Activated CD8-positive, alpha-beta memory T cell treated with anti-CD3 and anti-CD28 coated beads for 48 hours (primary cell): ENCODE measurements at places on chromosomes 11 and 22.
A peak's percentile ranks its signal among the peaks of the same experiment; 100 is the strongest.

- DNase-seq, result no peak
Observed at GRCh38 chr11:131465746-131466145, 95.3 kb downstream of the NTM start.

- DNase-seq, result no peak
Observed at GRCh38 chr22:45883811-45884170, 93.2 kb downstream of the WNT7B start.

GRCh38 chr11:69138265-69138664 is 17.5 kb upstream of the SMIM38 start:
- no peak for DNase-seq

- DNase-seq, result no peak
Observed at GRCh38 chr11:58121096-58121495, 4.2 kb downstream of the OR9I1 start.

DNA sequence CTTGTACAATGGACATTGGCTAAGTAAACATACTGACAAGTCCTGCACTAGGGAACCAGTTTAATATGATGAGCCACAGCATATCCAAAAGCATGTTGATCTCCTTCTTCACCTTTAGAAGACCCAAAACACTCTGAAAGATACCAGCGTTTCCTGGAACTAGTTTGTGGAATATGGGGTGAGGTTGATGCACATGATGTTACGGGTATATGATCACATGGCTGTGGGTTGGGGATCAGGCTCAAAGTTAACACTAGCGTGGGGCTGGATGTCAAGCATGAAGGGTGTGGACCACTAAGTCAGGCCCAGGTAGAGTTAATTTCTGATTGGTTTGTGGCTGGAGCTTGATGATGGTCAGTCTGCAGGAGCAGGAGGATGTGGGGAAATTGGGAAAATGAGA is 9.0 kb downstream of the IGLL5 start:
- no peak for DNase-seq

DNA sequence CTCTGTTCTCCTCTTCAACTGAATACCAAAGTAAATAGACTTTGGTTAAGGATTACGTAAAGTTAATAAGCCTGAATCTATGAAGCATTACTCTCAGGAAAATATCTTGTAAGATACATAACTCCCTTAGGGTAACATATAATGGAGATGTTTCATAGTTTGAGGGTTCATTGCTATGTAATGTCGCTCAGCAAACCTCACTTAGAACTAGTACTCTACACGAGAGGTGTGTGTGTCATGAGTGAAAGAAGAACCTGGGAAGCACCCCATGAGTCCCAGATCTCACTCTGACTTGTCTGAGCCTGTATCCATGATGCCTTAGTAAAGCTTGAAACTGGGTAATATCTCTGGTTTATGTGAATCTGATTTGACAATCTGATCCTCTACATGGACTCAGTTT is 429.5 kb upstream of the ANO3 start:
- DNase-seq, result no peak

DNA sequence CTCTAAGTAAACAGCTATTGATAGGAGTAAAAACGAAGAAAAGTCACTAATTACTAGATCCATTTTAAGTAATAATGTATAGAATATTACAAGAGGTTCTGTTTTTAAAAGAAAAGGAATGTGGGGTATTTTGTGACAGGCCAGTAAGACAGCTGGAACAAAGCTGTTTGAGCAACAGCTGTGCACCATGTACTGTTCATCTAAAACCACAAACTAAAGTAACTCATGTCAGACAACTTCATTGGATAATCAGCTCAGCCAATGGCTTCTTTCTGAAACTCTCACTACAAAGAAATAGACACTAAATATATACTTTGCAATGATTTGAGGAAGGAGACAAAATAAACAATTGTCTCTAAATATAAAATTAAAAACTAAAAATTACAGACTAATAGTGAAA is 16.1 kb downstream of the RRAS2 start:
- no peak for DNase-seq

DNA sequence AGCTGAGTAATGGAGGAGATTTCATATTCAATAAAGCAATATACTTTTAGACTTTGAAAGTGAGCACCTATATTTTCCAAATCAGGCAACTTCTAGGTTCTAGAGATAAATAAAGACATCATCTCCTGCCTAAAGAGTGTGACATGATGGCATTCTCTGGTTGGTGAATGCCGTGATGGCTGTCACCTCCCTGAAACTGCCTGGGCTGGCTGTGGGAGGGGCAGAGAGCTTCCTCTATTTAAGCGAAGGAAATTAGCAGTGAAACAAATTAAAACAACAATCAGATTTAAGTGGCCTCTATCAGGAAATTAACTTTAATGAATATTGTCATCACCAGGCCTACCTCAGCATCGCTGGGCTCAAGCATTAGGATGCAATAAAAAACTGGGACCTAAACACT is 113.9 kb downstream of the ARL14EP start:
- no peak for DNase-seq

DNA sequence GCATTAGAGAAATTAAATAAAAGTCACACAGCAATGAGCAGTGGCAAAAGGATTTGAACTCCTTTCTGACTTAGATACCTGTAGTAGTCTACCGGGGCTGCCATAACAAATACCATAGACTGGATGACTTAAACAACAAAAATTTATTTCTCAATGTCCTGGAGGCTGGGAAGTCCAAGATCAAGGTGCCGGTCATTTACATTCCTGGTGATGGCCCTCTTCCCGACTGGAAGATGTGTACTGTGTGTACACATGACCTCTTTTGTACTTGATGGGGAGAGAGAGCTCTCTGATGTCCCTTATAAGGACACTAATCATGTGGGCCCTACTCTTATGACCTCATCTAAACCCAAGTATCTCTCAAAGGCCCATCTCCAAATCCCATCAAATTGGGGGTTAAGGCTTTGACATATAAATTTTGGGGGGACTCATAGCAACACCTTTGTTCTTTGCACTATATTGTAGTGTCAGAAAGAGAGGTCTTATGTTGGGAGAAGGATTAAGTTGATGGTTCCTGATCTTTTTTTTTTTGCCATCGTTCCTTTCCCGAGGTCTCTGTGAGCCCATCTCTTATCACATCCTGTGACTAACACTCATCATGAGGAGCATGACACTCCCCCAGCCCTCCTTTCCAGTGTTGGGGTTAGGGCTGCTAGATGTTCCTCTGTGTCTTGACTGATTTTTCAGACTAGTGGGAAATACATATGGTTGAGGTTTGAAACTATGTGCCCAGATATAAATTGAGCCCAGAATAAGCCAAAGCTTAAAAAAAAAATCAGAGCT is 104.3 kb downstream of the TRAF6 start:
- DNase-seq, result no peak

DNA sequence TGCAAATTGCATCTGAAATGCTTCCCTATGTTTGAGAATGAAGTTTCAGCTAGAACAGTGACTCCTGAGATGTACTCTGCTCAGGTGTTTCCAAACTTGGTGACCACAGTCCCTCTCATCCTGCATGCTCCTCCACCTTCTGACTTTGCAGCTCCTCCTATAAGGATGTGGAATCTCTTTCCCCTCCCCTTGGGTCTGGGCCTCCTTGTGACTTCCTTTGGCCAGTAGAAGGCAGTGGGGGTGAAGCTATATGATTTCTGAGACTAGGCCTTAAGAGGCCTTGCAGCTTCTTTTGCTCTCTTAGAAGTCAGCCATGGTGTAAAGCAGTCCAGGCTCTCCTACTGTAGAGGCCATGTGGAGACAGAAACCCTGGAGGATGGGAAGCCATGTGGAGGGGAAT is 50.7 kb downstream of the CSF2RB start:
- no peak for DNase-seq

- no peak for DNase-seq
Observed at GRCh38 chr22:30885591-30885990, 83.0 kb downstream of the MORC2 start.

DNA sequence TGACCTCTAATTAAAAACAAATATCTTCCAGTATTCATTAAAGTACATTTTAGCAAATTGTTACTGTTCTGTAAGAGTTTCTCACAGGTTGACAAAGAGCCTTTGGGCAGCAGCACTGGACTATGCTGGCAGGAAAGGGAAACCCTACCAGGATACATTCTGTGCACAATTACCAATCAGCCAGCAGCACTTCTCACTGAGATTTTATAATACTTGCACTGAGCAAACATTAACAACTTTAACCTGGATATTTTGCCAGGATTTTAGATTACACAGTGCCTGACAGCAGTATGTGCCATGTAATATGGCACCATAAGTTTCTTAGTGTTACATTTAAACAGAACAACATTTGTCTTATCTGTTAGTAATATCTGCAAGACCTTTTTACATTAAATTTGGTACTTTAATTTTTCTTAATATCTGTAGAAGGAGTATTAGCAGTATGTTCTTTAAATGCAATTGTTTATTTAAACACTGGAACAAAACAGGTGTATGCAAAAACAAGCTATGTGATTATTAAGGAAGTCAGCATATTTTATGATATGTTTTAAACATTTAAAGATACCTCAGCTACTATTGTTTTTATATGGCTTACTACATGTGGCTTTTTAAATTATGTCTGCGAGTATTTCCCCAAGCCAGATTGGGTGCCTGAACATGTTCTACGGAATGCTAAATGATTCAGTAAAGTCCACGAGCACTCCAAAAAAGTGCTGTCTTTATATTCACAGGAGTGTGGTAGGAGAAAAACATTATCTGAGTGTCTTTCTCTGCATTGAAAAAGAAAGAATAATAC is 699.0 kb upstream of the LUZP2 start:
- DNase-seq, result no peak

- DNase-seq, result no peak
Observed at GRCh38 chr11:118105657-118106305, 19.0 kb upstream of the SMIM35 start.

GRCh38 chr11:70398834-70399680 is 728 bp downstream of the CTTN start:
- no peak for DNase-seq

DNA sequence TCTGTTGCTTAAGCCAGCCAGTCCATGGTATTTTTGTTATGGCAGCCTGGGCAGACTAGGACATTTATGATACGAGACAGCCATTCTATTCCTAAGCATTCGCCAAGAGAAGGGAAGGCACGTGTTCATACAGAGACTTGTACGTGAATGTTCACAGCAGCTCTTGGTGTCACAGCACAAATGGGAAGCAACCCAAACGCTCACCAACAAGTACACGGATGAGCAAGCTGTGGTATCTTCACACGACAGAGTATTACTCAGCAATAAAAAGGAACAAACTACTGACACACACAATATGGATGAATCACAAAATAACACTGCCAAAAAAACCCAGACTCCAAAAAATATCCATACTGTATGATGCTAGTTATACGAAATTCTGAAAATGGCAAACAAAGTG is 85.1 kb downstream of the PHF21B start:
- DNase-seq, result no peak

- no peak for DNase-seq
Observed at GRCh38 chr11:43788421-43788820, 92.2 kb upstream of the ALKBH3 start.

GRCh38 chr11:122202161-122202950 is 86.3 kb upstream of the BLID start:
- DNase-seq, result no peak

GRCh38 chr11:109644152-109644551 is 222.2 kb downstream of the C11orf87 start:
- DNase-seq, result no peak

GRCh38 chr11:18243783-18244362 is 4.6 kb downstream of the SAA2 start:
- DNase-seq, result peak; percentile 13

DNA sequence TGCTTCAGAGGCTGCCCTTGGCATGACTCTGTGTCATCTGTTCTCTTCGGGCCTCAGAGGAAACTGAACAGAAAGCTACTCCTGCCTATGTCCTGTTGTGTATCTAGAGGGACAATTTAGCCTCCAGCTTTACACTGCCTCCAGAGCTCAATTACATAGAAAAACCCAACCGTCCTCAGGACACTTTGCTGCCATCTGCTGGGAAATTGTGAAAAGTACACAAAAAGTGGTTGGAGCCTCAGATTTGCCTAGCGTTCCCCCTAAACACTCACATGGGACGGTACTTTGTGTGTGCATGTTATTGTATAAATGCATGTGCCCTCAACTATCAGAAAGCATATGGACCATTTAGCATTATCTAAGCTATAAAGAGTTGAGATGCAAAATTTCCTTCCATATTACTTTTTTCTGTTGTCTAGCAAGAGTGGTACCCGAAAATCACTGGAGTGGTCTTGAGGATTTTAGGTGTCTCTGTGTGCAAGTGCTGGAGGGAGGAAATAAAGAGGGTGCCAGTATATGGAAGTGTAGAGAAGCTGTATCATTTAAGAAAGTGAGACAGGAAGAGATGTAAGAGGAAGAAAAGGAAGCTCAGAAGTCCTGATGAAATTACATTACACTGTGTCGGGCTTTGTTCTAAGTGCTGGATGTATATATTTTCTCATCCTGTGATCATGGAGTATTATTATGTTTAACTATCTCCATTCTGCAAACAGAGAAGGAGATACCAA is 8.7 kb upstream of the MS4A4E start:
- no peak for DNase-seq

GRCh38 chr11:133753150-133753549 is 92.2 kb downstream of the SPATA19 start:
- DNase-seq, result no peak

DNA sequence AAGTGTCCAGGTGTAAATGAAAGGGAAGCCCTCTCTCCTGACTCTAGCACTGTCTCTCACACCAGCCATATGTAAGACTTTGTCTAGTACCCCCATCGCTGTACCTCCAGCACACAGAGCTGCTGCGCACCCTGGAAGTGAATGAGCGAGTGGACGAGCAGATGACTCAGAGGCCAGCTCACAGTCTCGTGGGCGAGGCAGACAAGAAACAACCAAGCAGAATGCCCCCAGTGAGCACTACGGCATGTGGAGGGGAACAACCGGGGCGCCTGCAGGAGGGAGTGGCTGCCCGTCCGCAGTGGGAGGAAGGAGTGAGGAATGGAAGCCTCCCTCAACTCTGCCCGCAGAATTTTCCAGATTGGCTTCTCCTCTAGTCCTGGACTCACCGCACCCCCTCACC is 46.4 kb downstream of the MCM5 start:
- DNase-seq, result no peak

DNA sequence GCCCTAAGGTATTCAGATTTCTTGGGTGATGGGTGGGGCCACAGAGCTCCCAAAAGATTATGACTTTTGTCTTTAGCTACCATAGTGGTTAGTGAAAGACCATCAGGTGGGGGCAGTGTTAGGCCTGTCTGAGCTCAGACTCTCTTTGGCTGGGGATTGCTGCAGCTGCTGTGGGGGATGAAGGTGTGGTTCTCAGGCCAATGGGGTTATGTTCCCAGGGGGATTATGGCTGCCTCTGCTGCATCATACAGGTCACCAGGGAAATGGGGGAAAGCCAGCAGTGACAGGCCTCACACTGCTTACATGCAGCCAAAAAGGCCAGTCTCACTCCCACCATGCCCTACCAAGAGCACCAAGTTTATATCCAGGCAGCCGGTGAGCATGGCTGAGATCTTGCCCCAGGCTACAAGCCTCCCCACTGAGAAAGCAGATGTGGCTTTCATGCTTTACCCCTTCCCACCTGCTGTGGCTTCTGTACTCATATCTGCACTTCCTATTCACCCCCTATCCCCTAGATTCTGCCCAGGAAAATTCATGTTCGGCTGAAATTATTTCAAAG is 24.8 kb downstream of the CNTF start:
- DNase-seq, result no peak

GRCh38 chr22:43326331-43327156 is 16.6 kb downstream of the SCUBE1 start:
- no peak for DNase-seq

- DNase-seq, result no peak
Observed at GRCh38 chr11:6962673-6963072, 36.4 kb downstream of the ZNF215 start.
